OCI-M1 (cell line): ENCODE measurements at places on chromosomes 7 and 10.

GRCh38 chr7:45574669-45575500 lies 717 bp downstream of the ADCY1 start:
- DNase-seq: peak; percentile 21

DNA sequence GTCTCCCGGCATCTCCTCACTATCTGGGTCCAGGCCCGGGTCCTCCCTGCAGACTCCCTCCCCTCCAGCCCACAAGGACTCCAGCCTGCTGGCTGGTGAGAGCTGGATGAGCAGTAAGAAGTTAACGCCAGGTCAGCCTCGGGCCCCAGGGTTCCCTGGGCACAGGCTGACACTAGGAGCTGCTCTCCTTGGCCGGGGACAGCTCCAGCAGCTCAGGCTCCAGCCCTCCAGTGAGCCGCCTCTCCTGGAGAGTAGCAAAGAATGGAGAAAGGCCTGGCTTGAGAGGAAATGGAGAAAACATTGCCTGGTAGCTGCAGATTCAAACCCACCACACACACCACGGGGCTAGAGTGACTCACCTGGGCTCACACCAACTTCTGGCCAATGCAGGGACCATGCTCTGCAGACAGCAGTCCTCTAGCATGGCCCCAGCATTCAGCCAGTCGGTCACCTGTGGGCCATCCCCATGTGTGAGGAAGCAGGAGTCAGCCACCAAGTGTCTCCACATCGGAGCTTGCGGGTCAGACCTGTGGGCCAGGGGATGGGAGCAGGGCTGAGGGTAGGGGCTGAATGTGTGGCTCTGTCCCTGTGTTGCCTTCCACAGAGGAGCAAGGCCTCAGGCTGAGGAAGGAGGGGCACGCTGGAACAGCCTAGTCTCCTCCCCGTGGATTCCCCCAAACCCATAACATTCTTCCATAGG lies 6.5 kb downstream of the SAP25 start:
- DNase-seq: no peak

DNA sequence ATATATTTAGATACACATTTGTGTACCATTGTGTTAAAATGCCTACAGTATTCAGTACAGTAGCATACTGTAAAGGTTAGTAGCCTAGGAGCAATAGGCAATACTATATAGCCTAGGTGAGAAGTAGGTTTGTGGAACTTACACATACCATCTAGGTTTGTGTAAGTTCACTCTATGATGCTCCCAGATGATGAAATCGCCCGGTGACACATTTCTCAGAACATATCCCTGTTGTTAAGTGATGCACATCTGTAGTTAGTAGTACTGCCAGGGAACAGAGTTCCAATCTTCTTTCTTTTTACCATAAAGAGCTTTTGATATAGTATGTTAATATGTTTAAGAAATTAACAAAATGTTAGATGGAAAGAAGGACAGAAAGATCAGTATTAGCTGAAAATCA lies 138.2 kb downstream of the SNX13 start:
- DNase-seq: no peak

DNA sequence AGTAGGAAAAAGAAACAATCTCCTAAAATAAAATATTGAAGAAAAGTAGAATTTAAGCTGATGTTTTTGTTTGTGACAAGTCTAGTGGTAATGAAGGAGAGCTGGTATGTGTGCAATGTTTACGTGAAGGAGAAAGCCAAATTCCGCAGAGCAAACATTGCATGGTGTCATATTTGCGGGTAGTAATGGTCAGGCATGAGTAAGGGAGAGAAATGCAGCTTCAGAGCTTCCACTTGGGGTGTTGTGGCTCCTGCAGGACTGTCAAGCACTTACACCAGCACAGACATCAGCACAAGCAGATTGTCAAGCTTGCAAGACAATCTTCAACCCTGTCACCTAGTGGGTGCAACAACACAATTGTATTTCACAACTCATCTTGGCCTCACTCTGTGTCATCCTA lies 136.5 kb upstream of the ETV1 start:
- DNase-seq: no peak

DNA sequence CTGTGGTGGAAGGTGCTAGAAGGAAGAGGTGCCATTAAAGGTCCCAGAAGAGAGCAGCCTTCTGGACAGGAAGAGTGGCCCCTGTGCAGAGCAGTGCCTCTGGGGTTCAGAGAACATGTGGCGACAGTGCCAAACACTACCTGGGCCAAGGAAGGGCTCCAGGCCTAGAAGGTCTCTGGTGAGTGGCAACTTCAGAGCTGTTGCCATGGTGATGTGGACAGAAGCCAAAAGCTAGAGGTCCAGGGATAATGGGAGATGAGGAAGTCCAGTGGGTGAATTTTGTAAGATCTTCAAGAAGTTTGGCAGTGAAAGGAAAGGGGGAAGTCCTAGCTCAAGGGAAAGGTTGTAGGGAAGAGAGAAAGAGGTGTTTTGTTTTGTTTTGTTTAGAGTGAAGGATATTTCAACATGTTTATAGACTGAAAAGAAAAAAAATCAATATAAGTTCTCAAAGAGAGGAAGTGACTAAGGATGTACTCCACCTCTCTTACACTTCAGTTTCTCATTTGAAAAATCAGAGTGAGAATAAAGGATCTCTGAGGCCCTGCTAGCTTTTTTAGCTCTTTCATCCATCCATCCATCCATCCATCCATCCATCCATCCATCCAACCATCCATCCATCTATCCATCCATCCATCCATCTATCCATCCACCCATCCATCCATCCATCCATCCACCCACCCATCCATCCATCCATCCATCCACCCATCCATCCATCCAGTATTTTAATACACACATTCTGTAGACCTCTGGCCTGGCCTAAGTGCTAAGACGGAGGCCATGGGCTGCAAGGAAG lies 77.1 kb upstream of the DUSP5 start:
- DNase-seq: peak; percentile 34

DNA sequence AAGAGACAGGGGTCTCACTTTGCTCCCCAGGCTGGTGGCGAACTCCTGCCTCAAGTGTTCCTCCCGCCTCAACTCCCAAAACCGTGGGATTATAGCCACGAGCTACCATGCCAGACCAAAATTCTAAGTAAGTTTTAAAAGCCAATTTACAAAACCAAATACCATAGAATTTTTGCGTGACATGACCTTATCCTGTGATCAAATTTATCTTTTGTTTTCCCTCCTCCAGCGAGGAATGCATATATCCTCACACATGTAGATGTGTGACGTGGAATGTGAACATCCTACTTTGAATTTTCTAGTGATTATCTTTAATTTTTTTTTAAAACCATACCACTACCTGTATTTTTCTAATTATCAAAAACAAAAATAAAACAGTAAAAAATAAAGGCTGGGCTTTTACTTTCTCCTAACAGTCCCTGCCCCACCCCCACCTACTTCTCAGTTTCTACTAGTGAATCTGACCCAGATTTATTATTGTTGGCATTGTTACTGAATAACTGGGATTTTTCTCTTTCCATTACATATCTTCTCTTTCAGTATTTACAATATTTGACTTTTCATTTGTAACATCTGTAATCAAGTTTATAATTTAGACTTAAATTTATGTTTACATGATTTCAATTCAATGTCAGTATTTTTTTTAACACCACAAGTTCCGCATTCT lies 26.0 kb downstream of the CYTH3 start:
- no peak for DNase-seq

DNA sequence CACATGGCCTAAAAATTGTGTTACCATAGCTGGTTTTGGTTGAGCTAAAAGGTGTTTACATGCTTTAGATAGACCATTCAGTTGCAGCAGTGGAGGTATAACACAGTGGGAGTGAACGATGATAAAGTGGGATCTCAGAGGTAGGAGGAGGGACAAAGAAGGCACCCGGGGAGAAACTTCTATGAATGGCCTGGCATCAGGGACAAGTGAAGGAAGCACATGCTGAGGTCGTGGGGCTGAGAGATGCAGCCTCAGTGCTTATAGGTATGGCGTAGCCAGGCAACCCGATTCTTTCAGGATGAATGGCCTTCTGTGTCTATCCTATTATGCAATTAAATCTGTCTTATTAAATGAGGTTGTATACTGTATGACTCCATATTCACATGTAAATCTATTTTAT lies 3.9 kb upstream of the CDK6 start:
- no peak for DNase-seq

- no peak for DNase-seq
These were observed 15.8 kb upstream of the BNIP3 start for GRCh38 chr10:131997366-131998049.

DNA sequence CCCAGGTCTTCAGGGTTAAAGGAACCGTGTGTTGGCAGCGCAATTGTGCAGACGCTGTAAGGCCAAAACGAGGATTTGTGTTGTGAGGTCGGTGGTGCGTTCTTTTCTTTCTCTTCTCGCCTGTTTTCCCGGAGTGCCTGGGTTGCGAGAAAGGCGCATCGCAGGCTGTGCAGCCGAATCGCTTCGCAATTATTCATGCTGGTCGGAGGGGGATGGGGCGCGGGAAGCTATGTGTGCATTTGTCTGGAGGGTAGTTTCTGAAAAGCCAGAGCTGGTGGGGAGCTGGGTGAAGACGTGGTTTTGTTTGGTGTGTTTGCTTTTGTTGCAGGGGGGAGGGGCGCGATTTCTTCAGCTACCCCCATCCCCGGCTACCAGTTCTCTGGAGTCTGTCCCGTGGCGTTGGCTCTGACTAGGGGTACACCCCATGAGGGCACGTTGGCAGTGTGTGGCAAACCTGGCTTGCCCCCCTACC lies 2.1 kb downstream of the MXI1 start:
- peak; percentile 87 for DNase-seq

GRCh38 chr10:66102756-66103155 lies 823.1 kb upstream of the LRRTM3 start:
- DNase-seq: no peak

GRCh38 chr10:89516149-89516832 lies 19.1 kb downstream of the SLC16A12 start:
- DNase-seq: no peak

DNA sequence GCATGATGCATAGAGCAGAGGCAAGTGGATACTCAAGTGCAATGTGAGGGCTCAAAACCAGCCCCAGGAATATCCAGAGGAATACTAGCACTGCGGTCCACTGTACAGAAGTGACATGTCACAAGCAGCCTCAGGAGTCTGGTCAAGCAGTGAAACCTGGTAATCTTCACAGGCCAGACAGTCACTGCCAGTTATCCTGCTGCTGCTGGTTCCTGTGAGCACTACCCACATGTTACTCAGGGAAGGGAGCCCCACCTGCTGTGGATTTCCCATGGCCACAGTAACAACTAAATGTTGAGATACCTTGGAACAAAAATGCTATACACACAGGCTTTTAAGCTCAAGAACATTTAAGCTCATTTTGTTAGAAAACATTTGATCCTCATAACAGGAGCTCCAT lies 103.0 kb downstream of the RNF133 start:
- DNase-seq: no peak

- DNase-seq: no peak
These were observed 893.9 kb downstream of the CCSER2 start for GRCh38 chr10:85222300-85222699.

- peak; percentile 44 for DNase-seq
These were observed 40.2 kb upstream of the KLF6 start for GRCh38 chr10:3825244-3825643.

DNA sequence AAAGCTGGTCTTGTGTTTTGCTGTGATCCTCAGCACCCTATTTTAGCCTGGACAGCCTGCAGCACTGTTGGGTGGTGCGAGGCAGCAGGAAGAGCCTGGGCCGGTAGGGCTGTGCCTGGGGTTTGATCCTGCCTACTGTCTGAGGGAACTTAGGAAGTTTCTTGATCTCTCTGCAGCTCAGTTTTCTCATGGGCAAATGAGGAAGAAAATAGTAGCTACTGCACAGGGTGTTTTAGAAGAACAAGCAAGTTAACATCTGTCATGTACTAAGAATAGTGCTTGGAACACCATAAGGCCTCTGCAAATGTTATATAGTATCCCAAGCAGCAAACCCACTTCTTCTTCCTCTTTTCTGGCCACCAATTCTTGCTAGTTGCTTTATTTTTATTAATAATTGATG lies 12.0 kb upstream of the AGR2 start:
- DNase-seq: peak; percentile 24

- DNase-seq: peak; percentile 80
These were observed 2.0 kb downstream of the BMPR1A start for GRCh38 chr10:86758189-86759072.

DNA sequence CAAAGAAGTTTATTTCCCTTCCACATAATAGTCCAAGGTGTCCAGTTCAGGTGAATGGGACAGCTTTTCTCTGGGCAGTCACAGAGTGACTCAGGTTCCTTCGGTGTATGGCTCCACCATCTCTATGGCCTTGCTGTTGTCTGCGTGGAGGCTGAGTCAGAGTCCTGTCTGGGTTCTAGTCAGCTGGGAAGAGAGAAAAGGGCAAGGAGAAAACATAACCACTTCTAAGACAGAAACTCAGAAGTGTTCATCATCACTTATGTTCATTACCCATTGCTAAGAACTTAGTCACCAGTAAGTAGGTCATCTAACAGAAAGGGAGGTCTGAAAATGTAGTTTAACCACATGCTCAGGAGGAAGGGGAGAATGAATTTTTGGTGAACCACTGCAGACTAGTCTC lies 32.4 kb upstream of the CCDC7 start:
- DNase-seq: no peak

- DNase-seq: peak; percentile 54
These were observed 135.2 kb downstream of the ADAM12 start for GRCh38 chr10:126252884-126253610.

GRCh38 chr7:159015454-159016410 lies 128.9 kb downstream of the VIPR2 start:
- no peak for DNase-seq

DNA sequence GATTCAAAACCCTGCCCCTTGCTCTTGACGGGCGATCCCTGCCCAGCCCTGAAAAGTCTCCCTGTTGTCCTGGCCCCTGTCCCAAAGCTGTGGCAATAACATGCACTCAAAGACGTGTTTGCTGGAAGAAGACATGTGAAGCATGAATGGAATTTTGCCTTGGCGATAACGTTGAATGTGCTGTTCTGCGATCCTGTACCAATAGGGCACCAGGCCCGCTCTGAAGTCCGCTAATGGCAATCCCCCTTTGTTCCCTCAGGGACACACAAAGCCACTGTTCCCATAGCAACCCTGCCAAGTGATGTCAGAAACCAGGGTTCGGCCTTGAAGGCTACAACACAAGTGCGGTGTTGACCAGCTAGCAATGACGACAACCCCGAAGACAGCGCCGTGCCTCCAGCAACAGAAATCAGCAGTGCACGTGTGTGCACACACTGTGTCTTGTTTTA lies 284.6 kb downstream of the KLF6 start:
- DNase-seq: no peak

GRCh38 chr7:12801107-12801506 lies 113.7 kb downstream of the ARL4A start:
- DNase-seq: no peak

- DNase-seq: peak; percentile 42
These were observed 3.2 kb upstream of the VSIR start for GRCh38 chr10:71776481-71776925.

- DNase-seq: no peak
These were observed 253.8 kb downstream of the DPP6 start for GRCh38 chr7:154306036-154306435.

DNA sequence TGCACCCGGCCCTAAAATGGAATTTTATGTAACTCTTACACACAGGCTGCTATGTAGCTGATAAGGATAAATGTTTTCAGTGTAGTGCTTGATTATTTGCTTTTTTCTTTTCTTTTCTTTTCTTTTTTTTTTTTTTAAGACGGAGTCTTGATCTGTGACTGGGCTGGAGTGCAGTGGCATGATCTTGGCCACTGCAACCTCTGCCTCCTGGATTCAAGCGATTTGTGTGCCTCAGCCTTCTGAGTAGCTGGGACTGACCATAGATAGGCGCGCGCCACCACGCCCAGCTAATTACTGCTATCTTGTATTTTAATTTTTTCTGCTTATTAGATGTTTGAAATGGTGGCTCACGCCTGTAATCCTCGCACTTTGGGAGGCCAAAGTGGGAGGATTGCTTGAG lies 3.4 kb downstream of the RABGEF1 start:
- DNase-seq: no peak
